Hindlimb muscle (tissue), 1 donor: ENCODE measurements at places on chromosomes 6 and 20.

GRCh38 chr6:107968081-107968480 is 10.1 kb upstream of the SEC63 start:
- no peak for DNase-seq

- DNase-seq: no peak
These were observed 121.0 kb upstream of the RNF24 start for GRCh38 chr20:4136078-4136966.

GRCh38 chr6:41637194-41638001 is 870 bp upstream of the MDFI start:
- DNase-seq: no peak

- peak; percentile 30 for DNase-seq
These were observed at the start of gene PPP1R14C for GRCh38 chr6:150142670-150143515. TSS of gene PPP1R14C (plus strand) at chr6:150143044. CDS start at chr6:150143193, 149 bp downstream.

GRCh38 chr6:162856885-162857284 is 129.1 kb downstream of the PACRG start:
- DNase-seq: peak; percentile 79

GRCh38 chr6:15301179-15302006 is 55.5 kb downstream of the JARID2 start:
- no peak for DNase-seq

DNA sequence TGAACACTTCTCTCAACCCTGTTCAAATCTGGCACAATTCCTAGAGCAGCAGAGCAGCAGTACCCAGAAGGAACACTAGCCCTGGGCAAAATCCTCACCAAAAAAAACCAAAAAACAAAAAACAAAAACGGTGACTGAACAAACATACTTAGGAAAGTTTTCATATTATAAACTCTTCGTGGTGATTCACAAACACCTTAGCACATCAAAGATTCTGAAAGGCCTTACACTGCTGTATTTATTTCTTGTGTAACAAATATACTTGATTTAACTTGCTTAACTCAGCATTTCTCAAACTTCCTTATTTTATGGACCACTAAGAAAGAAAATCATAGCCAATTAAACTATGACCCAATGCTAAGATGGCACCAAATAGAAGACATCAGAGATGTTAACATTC is 57.8 kb upstream of the RREB1 start:
- DNase-seq: no peak

DNA sequence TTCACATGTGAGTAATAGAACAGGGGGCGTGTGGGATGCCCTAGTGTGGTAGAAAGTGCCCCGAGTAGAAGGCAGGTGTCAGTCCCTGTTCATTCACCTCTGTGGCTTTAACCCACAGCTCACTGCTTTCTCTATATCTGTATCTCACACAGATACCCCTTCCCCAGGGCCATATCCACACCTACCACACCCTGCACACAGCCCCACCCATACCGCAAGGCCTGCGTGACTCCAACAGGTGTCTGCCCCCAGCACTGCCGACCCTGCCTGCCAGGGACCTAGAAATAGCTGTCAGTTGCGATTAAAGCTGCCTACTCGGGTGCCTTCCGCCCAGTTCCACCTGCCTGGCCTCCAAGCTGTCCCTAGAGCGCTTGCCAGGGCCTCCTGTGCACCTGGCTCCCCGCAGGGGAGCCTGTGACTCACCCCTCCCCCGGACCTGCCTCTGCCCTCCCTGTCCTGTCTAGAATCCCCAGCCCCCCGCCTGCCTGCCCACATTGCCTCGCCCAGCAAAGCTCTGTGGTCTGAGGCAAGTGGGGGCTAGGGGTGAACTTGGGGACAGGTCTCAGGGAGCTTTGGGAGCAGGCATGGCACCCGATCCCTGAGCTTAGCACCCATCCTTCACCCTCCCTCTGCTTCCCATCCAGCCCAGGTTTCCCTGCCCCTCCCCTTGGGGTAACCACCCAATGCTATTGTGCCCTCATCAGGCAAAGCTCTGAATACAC is 38.3 kb upstream of the ID1 start:
- no peak for DNase-seq

DNA sequence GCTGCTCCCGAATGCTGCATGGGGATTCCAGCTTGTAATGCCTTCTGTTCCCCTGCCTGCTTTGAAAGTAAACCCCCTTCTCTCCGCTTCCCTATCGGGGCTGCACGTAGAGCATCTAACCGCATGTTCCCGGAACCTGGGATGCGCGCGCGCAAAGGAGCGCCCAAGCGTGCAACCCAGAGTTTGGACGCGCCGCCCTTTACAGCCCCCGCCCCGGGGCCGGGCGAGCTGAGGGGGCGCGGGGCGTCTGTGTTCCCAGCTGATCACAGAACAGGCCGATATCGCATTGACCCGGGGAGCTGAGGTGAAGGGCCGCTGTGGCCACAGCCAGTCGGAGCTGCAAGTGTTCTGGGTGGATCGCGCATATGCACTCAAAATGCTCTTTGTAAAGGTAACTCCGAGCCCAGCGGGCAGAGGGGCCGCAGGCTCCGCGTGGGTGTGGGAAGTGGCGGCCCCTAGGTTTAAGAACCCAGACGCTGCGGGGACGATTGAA is 1.4 kb downstream of the LAMP5 start:
- no peak for DNase-seq

DNA sequence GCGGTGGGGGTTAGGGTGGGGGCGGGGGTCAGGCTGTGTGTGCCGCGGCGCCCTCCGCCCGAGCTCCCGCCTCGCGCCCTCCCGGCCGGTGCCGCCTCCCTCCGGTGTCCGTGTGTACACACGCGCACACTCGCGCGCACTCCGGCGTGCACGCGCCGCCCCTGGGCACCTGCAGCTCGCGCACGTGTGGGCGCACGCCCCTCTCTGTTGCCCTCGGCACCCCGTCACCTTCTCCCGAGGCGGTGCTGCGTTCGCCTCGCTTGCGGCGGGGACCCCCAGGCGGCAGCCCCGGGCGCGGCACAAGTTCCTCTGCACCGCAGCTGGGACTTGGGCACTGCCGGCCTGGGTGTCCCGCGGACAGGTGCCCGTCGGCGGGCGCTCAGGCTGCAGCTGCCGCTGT is 525 bp downstream of the MACROD2 start:
- peak; percentile 33 for DNase-seq

- DNase-seq: no peak
These were observed 74.7 kb downstream of the BTBD3 start for GRCh38 chr20:11992426-11992825.

GRCh38 chr20:2305479-2305878 is 9.7 kb downstream of the TGM3 start:
- no peak for DNase-seq

DNA sequence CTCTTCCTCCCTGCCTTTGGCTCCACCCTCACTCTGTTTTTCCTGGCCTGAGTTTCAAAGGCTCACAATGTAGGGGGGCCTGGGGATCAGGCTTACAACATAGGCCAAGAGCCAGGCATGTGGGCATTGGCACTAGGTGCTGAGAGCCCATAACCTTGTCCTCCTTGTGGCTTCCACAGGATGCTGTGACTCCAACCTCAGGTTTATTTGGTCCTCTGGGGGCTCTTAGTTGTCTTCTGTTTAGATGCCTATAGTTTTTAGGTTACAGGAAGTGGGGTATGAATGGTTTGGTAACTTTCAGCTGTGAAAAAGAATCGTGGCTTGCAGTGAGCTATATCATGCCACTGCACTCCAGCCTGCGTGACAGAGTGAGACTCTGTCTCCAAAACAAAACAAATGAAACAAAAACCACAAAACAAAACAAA is 25.6 kb downstream of the MMP24 start:
- DNase-seq: no peak

DNA sequence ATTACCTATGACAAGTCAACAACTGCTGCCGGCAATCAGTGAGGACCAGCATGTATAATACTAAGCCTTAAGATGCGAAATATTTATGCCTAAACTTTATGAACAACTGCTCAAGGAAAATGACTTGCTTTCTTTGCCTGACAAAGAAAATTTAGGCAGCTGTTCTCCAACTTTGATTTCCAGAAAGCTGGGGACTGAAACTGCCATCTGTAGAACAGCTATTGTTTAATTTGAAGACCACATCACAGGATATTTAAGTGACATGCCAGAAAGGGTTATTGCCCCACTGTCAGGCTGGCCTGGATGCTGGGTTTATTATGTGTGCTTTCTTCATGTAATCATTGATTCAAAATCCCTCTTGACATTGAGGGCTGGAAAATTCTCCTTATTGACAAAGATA is 153.9 kb upstream of the ENPP5 start:
- no peak for DNase-seq

DNA sequence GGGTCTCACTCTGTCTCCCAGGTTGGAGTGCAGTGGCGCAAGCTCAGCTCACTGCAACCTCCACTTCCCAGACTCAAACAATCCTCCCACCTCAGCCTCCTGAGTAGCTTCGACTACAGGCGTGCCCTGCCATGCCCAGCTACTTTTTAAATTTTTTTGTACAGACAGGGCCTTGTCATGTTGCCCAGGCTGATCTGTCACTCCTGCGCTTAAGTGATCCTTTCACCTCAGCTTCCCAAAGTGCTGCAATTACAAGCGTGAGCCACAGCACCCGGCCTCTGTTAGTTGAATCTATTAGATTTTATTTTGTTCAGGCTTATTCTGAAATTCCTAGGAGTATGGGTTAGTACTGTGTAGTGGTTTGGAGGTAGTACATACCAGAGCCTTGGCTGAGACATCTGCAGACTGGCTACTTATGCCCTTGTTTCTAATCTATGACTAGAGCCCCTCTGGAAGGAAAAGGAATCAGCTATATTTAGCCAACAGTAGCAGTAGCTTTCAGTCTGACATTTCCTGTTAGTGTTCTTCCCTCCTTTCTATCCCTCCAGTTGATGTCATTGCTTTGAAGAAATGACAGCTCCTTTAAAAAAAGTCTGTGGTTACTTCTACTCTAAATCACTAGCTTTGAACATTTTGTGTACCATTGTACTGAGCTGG is 74.4 kb downstream of the ITCH start:
- DNase-seq: no peak

DNA sequence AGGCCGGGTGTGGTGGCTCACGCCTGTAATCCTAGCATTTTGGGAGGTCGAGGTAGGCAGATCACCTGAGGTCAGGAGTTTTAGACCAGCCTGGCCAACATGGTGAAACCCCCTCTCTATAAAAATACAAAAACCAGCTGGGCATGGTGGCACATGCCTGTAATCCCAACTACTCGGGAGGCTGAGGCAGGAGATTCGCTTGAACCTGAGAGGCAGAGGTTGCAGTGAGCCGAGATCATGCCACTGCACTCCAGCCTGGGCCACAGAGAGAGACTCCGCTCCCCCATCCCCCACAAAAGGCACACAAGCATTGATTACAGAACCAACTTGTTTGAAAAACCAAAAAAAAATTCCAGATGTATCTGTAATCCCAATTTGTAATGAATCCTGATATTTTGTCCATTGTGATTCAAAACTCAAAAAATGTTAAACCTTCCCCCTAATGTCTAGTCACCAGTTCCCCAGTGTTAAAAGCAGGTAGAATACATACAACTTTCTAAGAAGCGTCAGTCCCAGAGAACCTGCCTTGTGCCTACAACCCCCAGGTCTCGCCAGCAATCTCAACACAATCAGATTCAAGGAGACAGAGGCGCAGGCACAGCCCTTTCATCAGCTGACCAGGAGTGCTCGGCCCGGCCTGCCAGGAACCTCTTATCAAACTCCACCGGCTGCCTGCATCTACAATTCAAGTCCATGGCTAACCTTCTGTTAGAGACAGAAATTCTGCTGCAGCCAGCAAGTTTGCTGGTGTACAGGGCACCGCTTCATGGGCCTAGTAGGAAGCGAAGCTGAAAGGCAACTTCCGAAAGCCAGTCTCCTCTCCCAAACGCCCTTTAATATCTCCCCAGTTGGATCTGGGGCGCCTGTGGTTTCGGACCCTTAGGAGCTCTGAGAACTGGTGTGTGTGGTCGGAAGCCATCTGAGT is 2.1 kb downstream of the EZR start:
- no peak for DNase-seq

DNA sequence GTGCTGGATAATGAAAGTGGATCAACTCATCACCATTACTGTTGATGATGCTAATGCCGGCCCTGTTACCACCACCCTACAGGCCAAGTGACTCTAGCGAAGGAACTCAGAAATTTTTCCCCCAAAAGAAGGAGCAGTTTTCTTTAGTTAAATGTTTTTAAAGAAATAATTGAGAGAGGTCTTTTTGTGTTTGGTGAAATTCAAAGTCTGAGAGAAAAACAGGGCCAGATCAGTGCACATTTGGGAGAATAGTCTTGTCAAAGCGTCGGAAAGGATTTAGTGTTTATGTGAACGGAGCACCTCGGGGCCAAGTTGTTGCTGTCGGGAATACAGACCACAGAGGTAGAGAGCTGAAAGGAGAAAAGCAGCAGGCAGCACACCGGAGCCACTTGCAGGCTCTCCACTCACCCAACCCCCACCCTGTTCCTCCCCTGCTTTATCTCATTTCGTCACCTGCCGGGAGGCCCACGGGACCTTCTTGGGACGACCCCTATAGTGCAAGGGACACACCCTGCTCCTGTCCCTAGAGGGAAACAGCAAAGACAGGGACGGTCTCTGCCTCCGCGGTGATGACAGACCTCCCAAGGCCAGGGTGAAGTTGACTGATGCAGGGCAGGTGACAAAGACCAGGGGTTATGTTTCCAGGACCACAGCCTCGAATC is 6.8 kb downstream of the TFAP2B start:
- DNase-seq: no peak

DNA sequence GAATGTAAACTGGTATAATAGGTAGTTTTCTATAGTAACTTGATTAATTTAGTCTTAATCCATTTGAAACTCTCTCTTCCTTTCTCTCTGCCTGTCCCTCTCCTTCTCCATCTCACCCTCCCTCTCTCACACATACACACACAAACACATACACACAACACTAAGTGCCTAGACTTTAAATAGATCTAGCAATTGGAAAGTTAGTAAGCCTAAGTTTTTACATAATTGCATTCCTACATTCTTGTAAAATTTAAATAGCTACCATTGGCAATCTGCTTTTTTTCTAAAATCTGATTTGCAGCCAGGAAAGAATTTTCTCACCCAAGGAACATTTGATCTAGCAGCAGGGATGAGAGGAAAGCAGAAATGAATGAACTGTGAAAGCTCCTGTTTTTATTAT is 15.7 kb downstream of the GFRA4 start:
- DNase-seq: no peak

- DNase-seq: no peak
These were observed 17.0 kb downstream of the CST9 start for GRCh38 chr20:23588434-23589403.

DNA sequence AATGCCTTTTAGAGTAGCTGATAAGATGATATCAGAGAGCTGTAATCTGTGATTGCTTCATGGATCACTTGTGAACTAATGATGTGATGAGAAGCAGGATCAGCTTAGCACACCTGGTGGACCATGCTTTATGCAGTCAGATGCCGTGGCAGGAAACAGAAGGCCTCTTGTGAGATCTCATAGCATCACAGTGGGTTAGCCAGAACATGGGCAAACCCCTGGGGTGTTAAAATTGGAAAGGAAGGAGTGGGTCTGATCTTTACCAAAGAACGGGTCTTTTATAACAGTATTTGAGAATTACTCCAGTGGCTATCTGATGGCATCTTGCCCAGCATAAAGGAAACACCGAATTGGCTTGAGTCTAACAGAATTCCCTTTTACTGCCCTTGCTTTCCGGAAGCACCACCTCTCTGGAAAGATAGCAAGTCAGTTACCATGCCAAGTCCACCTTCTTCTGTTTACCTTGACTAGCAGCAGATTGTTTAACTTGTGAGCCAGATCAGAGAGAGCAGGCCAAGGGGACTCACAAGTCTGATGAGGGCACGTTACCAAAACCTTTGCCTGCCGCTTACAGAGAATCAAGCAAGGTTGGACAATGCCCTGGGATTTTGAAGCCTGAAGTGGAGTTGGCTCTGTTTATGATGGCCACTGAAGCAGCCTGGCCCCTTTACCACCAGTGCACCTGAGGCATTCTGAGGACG is 20.9 kb upstream of the SRF start:
- DNase-seq: no peak

- DNase-seq: no peak
These were observed 33.6 kb upstream of the PREX1 start for GRCh38 chr20:48861444-48861843.

- DNase-seq: no peak
These were observed 41.6 kb downstream of the MRAP2 start for GRCh38 chr6:84074988-84075781.
